ENCODE measurements at places on chromosomes 5 and 9. TPM values are rescaled to one million over a fixed set of nuclear protein-coding genes. Genes with fewer than 3 reads are reported as not detected.

SHC3 gene
- total RNA-seq: 7.1 TPM

DNA sequence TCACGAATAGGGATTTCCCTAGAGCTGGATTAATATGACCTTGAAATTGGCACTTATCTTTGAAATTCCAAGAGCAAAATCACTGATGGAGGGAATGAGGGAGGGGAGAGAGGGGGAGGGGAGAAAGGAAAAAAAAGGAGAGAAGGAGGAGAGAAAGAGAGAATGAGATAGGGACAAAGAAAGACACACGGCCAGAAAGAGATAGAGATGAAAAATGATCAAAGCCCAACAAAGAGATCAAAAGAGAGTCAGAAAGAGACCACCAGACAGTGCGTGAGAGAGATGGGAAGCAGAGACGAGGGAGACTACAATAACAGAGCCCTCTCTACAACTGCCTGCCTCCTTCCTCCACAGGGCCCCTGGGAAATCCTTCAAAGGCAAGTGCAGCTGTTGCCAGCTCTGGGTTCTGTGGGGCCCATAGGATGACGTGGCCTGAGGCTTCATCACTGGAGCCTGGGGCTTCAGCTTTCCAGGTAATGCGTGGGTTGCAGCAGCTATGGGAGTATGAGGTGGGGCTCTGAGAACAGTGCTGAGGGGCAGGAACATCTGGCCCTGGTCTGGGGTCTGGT, 58.3 kb upstream of the SHB start:
- H3K4me3 ChIP-seq: no peak overlapping the region
- no peaks in the 10 kb centered on the region for H3K4me1 ChIP-seq
- H3K27ac ChIP-seq: no peak overlapping the region
- H3K36me3 ChIP-seq: no peaks in the 10 kb centered on the region

GRCh38 chr9:136754059-136754572, 3.9 kb downstream of the LCN8 start:
- no peaks in the 10 kb centered on the region for H3K4me1 ChIP-seq
- H3K27me3 ChIP-seq: no peaks in the 10 kb centered on the region
- DNase-seq: no peak
- H3K4me3 ChIP-seq: no peak overlapping the region

DNA sequence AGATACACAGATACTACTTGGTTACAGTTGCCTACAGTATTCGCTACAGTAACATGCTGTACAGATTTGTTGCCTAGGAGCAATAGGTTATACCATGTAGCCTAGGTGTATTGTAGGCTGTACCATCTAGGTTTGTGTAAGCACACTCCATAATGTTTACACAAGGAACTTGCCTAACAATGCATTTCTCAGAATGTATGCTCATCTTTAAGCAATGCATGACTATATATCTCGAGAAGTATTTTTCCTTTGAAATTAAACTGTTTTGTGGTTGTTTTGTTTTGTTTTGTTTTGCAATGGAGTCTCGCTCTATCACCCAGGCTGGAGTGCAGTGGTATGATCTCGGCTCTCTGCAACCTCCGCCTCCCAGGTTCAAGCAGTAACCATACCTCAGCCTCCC, 25.3 kb downstream of the LRRC70 start:
- H3K4me1 ChIP-seq: no peaks in the 10 kb centered on the region
- no peak overlapping the region for H3K27ac ChIP-seq
- H3K36me3 ChIP-seq: no peaks in the 10 kb centered on the region
- no peak overlapping the region for H3K4me3 ChIP-seq
- no peaks in the 10 kb centered on the region for H3K27me3 ChIP-seq
- no peak for DNase-seq
